Stimulated activated CD8-positive, alpha-beta memory T cell treated with anti-CD3 and anti-CD28 coated beads, Interleukin-7, amount 100 ng/mL, for 24 hours (primary cell): ENCODE measurements at places on chromosomes 1 and 21.
A peak's percentile ranks its signal among the peaks of the same experiment; 100 is the strongest.

DNA sequence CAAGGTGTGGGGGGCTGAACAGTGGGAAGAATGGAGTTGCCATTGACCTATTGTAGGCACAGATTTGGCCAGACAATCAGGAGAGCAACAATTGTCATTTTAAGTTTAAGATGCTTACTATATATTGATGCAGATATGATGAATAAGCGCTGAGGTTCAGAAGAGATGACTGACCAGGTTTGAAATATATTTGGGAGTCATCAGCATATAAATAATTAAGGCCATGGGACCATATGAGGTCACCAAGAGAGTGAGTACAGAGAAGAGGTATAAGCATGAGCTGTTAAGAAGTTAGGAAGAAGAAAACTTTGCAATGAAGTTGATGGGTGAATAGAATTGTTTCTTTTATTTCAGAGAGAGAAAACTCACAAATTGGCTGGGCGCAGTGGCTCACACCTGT lies 4.5 kb upstream of the GADD45A start:
- no peak for DNase-seq

- no peak for DNase-seq
Observed at GRCh38 chr1:145912128-145912641, 2.3 kb upstream of the ITGA10 start.

GRCh38 chr1:55726994-55727393 lies 511.8 kb upstream of the USP24 start:
- DNase-seq, result no peak

- DNase-seq, result no peak
Observed at GRCh38 chr1:194929357-194929756, 1678.9 kb downstream of the KCNT2 start.

GRCh38 chr1:9240914-9241820 lies 6.6 kb downstream of the H6PD start:
- DNase-seq, result no peak

DNA sequence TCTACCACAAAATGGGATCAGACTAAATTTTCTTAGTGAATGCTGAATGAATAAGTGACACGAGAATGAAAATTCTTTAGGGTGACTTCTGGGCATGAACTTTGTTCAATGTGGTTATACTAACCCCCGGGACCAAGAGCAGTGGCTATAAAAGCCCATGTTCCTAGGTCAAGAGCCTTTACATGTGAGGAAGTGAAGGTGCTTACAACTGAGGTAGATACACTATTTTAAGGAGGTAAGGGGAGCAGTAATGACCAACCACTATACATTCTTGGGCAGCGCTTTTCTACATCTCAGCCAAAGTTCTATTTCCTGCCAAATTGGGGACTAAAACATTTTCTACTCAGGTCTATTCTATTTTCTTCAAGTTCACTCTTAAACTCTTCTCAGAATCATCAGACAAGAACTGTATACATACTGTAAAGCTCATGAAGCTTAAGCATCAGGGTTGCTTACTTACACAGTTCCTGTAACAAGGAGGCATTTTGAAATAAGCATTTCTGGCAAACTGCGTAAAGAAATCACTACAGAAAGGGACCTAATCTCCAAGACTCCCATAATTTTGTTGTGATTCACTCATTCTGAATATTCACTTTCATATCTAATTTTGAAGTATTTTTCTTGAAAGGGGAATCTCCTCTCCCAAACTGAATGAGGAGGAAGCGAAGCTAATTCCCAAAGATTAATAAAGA lies 8.5 kb upstream of the ARHGAP29 start:
- no peak for DNase-seq

- no peak for DNase-seq
Observed at GRCh38 chr1:55463814-55464475, 248.8 kb upstream of the USP24 start.

DNA sequence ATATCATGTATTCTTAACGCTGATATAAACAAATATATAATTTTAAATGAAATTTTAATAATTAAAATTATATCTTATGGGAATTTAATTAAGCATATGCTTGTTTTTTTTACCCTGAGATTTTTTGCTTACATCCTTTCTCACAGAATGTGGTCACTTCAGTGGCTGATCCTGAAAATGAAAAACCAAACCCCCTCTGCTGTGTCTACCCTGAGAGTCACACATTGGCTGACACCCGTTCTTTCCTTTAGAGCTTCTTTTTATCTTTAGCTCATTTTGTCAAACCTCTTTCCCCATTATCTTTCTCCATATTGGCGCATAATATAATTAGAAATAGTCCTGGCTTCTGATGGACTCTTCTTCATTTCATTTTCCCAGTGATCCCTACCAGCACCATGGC lies 10.8 kb upstream of the CACYBP start:
- DNase-seq, result no peak

DNA sequence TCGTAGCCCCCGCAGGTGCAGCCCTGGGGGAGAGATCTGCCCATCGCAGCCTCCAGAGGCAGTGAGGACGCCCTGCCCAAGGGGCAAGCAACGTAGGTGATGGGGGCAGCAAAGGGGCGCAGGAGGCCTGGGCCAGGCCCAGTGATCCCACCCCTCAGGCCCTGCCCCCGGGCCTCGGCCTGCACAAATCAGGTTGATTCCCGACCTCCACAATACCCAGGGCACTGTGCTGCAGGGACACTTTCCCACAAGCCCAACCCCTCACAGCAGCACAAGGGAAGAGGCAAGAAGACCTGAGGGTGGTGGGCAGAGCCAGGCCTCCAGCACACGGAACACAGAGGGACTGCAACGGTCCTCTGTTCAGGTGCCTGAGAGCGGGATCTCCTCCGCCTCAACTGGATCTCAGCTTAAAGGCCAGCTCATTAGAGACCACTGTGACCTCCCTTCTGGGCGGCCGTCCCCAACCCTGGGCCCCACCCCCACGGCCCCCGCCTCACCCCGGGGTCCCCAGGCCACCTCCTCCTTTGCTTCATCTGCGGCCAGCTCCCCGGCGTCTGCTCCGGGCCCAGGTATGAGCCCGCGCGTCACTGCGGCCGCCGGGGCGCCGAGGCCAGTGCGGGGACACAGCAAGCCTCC lies 812 bp upstream of the ARF1 start:
- no peak for DNase-seq

DNA sequence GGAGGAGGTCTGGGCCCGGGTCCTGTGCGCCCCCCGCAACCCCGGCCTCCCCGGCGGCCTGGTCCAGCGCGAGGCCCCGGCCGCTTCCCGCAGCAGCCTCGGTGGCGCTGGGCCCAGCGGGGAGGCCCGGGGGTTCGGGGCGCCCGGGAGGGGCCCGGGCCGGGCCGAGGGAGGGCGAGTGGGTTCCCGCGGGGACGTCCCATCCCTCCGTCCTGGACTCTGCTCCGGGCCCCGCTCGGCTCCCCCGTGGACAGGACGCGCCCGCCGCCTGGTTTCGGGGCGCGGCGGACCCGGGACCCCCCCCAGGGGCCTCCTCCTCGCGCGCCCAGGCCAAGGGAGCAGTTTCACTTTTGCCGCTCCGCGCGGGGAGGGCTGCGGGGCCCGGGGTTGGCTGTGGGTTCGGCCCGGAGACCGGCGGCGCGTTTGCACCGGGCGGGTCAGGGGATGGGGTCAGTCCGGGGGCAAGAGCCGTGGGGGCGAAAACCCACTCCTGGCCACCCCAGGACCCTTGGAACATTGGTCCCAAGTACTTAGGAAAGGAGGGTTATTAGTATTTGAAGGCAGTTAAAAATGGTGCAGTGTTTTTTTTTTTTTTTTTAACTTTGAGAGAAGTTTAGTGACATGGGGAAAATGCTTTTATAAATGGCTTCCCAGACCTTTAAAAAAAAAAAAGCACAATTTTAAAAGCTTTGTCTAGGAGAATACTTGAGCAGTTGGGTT lies 677 bp downstream of the AGPAT3 start:
- DNase-seq, result no peak

DNA sequence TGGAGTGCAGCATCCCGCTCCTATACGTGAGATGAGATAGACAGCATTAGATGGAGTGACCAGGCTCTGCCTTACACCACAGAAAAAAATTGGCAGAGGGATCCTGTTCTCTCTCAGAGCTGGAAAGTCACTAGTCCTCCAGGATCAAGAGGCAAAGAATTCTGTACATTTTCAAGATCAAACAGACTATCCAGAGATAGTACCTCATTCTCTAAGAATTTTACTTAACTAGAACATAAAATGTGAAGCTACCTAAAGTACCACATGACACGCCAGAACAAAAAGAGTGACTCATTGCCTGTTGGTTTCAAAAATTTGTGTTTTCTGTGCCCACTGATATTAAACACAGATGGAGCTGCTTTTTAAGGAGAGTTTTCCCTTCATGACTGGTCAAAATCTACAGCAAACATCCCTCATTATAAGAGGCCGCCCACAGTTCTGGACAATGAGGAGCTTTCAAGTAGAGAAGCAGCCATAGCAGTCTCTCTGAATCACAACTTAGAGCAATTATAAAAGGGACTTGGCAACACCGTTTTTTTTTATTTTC lies 32.3 kb downstream of the CD160 start:
- no peak for DNase-seq

GRCh38 chr1:34856697-34857096 lies 2.9 kb downstream of the SMIM12 start:
- no peak for DNase-seq

DNA sequence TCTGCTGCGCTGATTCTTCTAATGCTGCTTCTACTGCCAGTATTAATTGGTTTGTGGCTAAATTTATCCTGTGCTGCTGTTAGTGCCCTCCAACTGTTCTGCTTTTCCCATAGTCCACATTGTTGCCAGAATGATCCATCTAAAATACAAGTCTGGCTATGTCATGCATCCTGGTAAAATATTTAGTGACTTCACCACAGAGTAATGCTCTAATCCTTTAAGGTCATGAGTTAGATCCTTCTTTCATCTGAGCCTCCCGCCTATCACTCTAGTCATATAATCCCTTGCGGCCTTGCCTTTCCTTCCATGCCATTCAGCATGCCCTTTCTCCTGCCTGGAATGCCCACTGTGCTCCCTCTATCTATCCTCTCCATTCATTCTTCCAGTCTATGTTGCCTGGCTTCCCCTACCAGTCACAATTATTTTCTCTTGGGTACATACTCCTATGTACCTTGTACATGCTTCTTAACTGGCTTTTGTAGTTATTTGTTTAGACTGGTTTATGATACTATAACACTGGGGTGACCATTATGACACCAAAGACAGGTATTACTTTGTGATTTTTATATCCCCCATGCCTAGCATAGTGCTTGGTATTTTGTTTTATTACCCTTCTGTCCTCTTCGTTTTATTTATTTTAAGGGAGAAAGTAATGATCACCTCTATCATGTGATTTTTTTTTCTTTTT lies 144.0 kb downstream of the MAGI3 start:
- DNase-seq, result no peak

DNA sequence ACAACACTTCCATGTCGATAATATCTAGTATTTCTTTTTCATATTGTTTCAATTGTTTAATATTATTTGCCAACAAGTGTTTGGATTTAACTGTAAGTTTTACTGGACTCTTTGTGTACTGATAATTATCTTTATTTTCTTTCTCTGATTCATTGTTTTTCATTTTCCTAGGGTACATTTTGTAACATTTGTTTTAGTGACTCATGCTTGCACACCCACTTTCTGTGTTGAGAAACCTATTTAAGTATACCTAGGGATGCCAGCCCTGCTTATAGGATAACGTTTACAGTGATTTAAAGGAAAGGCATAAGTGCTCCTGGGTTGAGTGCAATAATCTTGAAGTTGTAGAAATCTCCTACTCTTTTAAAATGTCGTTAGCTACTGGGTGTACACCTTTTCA lies 1386.0 kb upstream of the ADGRL4 start:
- DNase-seq, result no peak

DNA sequence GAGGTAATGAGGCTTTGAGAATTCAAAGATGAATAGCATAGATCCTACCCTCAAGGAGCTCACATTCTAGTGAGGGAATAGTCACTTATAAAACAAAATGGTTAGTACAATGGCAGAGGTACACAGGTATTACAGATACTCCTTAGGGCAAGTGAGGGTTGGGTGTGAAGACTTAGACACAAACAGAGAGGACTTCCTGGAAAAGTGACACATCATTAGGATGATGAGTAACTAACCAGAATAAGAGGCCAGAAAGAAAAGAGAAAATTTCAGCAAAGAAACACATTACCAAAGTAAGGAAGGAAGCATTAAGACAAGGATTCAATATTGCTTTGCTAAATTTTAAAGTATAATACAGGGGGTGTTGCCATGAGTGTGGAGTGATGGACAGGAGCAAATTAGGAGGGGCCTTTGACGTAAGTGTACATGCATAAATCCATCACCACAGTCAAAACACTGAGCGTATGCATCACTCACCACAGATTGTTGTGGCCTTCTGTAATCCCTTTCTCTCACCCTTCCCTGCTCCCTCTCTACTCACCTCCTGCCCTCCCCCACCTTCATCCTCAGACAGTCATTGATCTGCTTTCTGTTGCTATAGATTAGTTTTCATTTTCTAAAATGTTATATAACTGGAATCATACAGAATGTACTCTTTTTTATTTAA lies 7.9 kb downstream of the CD53 start:
- no peak for DNase-seq

- peak; percentile 73 for DNase-seq
Observed at GRCh38 chr21:45818904-45819285, 162.7 kb upstream of the COL6A1 start.
